ENCODE measurements at places on chromosomes 3 and 15.

DNA sequence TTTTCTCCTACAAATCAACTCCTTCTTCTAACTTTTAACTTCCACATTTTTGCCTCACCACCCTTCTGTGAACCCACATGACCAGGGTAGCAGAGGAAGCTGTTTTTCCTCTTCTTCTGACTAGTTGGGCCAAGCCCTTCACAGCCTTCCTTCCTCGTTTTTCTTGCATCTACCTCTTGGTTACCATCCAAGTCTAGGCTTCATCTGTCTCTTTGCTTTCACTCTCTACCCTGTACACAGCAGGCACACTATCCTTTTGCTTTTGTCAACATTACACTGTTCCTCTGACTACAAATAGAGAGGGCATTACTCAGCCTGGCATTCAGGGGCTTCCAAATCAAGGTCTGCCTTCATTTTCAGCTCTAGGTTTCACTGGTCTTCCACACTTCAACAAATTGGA is 22.0 kb downstream of the SLC9A9 start:
- DNase-seq, result no peak

GRCh38 chr3:80696280-80696679 is 928.5 kb upstream of the ROBO1 start:
- DNase-seq, result no peak

DNA sequence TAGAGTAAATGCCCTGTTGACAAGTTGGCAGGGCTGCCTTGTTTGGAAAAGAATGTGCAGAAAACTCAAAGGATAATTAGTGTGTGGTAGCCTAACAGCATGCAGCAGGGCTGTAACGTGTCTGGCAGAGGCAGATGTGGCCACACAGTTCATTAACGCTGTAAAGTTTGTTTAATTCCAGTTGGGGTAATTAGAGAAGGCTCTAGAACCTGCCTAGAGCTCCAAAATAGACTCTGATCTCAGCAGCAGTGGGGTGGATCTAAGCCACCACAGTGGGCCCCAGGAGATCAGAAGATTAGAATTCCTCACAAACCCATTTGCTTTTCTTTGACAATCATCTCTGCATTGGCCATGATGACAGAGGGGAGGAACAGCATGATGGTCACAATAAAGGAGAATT is 65.1 kb upstream of the LEKR1 start:
- DNase-seq, result no peak

DNA sequence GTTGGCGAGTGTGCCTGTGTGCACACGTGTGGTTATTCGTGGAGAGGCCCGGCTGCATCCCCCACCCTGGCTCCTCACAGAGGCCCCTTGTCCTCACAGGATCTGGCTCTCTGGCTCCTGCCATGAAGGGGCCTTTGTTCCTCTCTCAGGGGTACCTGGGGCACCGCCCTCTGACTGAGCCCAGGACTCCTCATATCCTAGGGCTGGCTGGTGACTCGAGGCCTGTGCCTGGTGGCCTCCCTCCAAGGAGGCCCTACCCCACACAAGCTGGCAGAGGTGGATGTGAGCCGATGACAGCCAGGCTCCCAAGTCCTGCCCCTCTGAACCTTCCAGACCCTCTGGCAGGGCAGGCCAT is 10.0 kb downstream of the PRKCD start:
- no peak for DNase-seq

DNA sequence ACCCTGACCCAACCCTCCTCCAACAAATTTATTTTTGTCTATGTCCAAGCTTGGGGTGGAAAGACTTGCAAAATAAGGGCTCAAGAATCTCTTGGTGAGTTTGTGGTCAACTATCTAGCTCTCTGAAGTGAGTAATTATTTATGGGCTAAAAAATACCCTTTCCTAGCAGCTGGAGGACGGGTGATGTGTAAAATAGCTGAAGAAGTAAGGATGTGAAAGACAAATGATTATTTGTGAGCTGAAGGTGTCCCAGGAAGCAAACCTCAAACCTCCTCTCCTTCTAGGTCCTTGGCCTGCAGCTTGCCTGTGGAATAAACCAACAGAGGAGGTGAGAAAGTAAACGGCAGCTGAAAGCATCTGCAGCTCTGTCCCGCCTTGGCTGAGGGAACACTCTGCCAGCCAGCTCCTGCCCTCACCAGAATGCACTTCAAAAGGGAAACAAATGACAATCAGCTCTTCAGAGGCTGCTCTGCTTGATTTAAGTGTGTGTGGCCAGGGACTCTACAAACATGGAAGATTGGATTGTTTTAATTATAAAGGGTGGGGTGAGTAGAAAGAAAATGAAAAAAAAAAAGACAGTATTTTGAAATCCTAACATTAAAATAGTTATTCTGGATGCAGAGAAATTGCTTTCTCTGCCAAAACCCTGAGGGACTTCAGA is 60.3 kb downstream of the TM4SF4 start:
- DNase-seq, result no peak

DNA sequence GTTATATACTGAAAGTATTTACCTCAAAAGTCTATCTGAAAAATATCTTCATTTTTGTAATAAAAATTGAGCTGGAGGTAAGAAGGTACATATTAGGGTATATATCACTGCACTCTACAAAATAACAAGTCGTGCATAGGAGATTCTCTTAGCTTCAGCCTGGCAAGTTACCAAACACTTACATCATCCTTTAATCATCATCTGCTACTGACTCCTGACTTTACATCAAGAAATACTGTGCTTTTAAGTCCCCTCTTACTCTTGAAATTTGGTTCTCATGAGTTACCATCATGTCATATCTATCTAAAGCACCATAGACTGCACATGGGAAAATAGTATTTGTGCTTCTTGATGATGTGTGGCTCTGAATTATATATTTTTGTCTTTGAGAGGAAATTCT is 50.8 kb downstream of the LYSMD4 start:
- peak; percentile 55 for DNase-seq

GRCh38 chr3:160806094-160806493 is 50.1 kb downstream of the PPM1L start:
- no peak for DNase-seq

GRCh38 chr3:128808672-128809071 is 70.7 kb upstream of the ACAD9 start:
- DNase-seq, result no peak

GRCh38 chr3:125054449-125055329 is 1.1 kb downstream of the HEG1 start:
- peak; percentile 51 for DNase-seq

DNA sequence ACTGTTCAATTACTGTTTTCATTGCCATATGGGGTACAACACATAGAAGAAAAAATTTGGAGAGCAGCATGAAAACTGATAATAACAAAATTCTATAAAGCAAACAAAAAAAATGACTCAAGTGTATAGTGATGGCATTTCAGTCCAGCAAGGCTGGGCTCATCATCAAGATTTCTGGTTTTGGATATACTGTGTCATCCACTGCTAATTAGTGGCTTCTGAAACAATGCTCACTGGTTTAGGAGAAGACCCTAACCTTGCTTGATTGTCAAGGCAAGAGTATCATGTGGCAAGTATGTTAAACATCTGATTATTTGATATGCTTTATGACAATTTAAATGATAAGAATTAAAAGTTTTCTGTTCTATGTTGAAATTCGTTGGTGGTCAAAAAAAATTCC is 96.9 kb downstream of the RFX7 start:
- no peak for DNase-seq
